ENCODE measurements at places on chromosomes 12 and 14. TPM values are rescaled to one million over a fixed set of nuclear protein-coding genes. Genes with fewer than 3 reads are reported as not detected.

DNA sequence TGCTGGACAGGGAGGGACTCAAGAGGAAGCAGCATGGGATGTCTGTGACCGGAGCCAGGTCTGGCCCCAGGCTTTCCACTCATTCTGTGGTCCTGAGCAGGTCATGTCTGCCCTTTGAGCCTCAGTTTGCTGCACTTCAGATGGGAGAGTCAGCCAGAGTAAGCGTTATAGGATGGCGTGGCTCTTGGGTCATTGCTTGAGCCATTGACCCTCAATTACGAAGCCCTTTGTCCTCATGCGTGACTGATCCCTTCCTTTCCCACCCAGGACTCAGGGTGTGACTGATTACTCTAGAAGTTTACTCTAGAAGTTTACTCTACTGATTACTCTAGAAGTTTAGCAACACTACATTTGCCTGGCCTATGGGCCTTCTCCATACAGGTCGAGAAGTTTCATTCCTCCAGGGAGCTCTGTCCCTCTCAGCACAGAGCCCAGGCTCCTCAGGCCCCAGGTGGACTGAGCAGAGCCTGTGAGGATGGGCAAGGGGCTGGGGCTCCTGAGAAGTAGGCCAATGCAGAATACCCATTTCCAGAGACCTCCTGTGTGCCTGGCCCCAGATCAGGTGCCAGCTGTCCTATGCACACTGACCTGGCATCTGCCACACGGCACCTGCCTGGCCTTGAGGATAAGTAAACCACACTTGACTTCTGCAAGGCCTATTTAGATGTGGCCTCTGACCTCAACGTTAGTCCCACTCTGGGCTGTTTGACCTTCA is 7.6 kb upstream of the IFI27 start:
- DNase-seq: peak; percentile 40

- DNase-seq: no peak
Observed at GRCh38 chr12:132146098-132146497, 1.8 kb downstream of the NOC4L start.

DNA sequence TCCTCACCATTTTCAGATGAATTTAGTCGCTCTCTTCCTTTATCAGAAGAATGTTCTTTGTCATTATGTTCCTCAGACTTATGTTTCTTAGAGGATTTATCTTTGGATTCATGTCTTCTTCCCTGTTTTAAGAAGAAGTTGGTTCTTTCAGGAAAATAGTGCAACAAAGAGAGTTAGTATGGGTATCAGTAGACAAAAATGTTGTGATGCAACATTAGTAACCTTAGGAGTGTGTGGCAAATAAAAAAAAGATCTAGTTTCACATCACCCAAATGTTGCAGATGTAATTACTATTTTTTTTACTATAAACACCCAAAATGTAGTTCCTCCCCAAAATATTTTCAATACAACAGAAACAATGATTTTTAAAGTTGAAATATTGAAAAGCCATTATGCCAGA is 7.8 kb downstream of the RSRC2 start:
- no peak for DNase-seq

DNA sequence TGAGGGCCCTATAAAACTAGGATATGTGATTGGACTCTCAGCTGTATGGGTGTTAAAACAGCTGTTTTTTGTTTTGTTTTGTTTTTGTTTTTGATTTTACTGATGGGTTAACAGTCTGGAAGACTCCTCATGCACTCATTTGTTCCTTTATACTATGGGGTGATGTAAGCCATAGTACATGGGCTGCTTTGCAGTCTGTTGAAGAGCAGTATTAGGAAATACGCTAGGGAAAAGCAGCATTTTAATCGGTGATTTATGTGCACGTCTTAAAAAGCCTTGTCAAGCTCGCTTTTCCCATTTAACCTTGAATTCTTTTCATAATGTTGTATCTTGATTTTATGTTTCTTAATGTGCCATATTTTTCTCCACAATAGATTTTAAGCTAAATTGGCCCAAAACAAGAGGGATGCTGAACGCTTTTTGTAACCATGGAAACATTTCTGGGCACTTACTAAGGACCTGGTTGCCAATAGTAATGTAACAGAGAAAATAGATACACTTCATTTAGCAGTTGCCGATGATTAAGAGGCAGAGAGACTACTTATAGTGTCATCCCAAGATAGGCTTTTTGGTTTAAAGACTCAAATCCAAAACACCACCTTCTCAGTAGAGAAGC is 244.0 kb downstream of the SNAPC1 start:
- DNase-seq: no peak

GRCh38 chr14:73613419-73613963 is 1.2 kb downstream of the ACOT6 start:
- no peak for DNase-seq

DNA sequence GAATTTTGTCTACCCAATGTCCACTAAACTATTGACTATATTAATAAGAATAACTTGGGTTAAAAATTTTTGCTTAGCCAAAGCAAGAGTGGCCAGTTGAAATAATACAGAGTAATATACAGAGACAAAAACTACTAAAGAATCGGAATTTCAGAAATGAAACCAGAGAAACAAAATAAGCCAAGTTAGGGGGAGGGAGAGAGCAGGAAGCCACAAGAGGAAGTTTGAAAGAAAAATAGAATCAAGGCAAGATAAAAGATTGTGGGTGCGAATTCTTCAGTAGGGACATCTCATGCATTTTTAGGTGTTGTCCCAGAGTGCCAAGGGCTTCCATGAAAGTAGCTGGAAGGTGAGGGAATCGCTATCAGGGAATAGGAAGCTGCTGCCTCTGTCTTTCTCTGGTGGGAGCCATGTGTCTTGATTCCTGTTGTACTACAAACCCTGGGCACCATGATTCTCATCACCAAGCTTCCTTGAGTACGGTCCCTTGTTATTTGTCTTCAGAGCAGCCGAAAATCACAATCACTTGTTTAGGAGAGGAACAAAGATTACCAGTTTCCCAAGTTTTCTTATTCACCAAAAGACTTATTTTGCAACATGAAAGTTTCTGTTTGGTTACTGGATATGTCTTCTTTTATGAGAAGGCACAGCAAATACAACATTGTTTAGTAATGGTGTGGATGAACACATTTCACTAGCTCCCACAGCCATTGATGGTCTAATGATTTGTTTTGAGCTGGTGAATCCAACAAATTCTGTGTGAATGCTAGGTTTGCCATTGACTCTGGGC is 16.7 kb downstream of the NEUROD4 start:
- DNase-seq: no peak

GRCh38 chr14:100285021-100285912 is 21.0 kb downstream of the SLC25A29 start:
- DNase-seq: peak; percentile 88

LRCOL1 gene
- polyA plus RNA-seq: not detected

DNA sequence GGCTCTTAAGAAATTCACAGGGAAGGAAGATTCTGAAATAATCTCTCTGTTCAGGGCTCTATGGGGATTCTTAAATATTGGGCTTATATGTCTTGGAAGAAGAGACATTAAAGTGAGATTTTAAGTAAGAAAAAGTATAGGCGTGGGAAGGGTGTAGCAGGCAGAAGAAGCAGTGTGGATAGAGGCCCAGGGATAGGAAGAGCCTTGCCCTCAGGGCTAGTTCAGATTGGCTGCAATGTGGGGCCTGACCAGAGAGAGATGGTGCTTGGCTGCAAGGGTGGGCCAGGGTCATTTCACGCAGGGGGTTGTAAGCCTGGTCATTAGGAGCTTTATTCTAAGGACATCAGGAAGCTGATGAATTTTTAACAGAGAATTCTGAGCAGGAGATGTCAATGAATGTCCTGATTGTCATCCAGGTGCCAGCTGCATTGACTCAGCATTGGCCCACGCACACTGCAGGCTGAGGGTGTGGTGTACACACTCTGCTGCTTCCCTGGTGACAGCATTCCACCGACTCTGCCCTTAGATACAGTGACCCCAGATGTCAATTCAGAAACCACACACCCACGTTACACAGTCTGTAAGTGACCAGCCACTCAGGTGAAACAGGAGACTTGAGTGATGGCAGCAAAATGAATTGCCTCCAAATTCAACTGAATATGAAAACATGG is 582.5 kb downstream of the NRXN3 start:
- DNase-seq: peak; percentile 16

DNA sequence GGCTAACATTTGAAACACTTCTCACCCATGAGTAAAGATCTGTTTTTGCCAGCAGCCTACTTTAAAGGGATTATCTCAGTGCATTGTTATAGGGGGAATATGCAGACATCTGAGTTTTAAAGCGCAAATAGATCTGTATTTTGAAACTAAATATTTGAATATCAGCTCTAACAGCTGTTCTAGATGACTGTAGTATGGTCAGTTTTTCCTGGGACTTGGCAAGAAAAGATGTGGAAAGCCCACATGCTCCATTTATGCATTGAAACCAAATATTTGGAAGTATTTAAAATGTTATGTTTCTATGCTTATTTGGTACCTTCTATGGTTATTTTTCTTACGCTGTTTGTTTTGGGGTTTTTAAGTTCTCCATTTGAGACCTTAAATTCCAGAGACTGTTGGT is 41.7 kb downstream of the RIC8B start:
- DNase-seq: no peak

- peak; percentile 52 for DNase-seq
Observed at GRCh38 chr12:95996034-95996658, at the start of gene HAL. TSS of gene HAL (minus strand) at chr12:95996344. CDS start at chr12:95995910, 434 bp downstream.

DNA sequence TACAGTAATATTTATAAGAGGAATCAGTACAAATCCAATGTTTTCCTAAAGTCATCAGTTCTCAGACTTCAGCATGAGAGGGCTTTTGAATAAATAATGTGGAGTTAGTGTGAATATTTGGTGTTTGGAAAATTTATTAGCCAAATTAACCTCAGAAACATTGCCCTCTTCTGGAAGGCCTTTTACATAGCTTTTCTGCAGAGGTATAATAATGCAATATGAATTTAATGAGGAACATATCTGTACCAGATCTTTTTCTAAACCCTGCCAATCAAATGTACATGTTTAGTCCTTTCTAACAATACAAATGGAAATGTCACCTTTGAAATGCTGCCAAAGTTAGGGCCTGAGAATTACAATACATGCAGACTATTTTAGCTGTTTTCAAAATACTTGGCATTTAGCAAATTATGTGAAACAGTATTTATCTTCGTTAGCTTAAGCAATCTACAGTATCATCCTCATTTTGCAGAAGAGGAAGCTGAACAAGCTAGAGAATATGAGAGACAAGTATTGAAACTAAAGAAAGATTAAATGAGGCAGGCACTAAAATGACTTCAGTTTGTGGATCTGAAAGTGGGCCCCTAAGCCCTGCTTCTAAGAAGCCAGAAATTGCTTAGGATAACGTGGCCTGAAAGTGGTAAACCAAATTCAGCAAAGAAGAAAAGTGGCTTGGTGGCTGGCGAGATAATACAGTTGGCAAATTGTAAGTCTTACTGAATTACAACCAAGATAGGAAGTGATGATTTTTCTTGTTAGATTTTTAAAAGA is 60.4 kb upstream of the MANSC4 start:
- DNase-seq: no peak

- DNase-seq: peak; percentile 65
Observed at GRCh38 chr12:12839873-12840579, 26.9 kb downstream of the DDX47 start.

- no peak for DNase-seq
Observed at GRCh38 chr12:113861708-113862312, 104.3 kb downstream of the RBM19 start.

GRCh38 chr12:68240975-68241374 is 12.4 kb downstream of the IL22 start:
- peak; percentile 16 for DNase-seq

FGD4 gene
- 15.2 TPM for polyA plus RNA-seq

Data from hepatocyte (in vitro differentiated cells).